A549 treated with CpdA at 1 μM for 4 hours (cell line): ENCODE measurements at places on chromosomes 11 and 22. TPM values are rescaled to one million over a fixed set of nuclear protein-coding genes. Genes with fewer than 3 reads are reported as not detected.

The REXO2 gene
- 92.5 to 113 TPM (median 100 TPM) in 5 replicates for total RNA-seq

The RNF169 gene
- total RNA-seq: 4.3 to 7.5 TPM (median 5.1 TPM) in 5 replicates

The UBE2L6 gene
- 27.0 to 32.5 TPM (median 30.1 TPM) in 5 replicates for total RNA-seq

The CCDC82 gene
- 13.7 to 22.2 TPM (median 17.5 TPM) in 5 replicates for total RNA-seq

The DEUP1 gene
- total RNA-seq: not detected in 5 replicates

The OR51B5 gene
- total RNA-seq: 0.03 TPM in 1 of 5 replicates, not detected in the others
